CD4-positive, alpha-beta memory T cell (primary cell): ENCODE measurements at places on chromosomes 7 and 10.

DNA sequence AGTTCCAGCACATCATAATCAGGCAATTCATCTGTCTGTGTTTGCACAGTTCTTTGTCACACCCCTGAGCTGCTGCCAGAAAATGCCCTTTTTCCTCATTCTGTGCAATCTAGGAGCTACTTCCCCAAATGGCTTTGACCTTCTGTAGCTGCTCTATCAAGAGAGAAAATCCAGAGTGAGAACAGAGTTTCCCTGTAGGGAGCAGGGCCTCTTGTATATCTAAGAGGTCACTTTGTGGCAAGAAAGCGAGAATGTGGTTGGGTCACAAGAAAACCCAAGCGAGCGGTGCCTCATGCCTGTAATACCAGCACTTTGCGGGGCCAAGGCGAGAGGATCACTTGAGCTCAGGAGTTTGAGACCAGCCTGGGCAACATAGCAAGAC lies 24.3 kb downstream of the SLC29A3 start:
- no peak for DNase-seq

DNA sequence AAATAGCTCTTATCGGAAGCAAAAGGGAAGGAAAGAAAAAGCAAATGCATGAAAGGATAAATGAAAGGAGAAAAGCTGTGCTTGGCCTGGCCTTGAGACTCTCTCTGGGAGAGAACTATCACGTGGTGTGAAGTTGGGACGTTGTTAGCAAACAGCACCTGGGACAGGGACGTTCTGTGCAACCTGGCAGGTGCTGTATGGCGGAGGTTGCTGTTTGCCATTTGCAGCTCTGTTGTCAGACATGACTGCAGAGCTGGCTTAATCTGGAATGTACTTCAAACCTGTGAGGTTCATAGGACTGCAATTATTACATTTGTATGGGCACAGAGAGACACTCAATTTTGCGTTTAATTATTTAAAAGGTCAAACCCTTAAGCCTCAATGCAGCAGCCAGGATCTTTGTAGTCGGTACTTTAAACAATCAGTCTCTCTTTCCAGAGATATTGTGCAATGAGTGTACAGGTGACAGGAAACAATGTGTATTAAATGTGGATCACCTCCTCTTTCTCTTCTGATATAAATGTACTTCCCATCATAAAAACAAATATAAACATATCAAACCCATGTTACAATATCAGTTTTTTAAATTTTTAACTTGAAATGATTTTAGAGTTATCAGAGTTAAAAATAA lies 800.5 kb upstream of the KCND2 start:
- no peak for DNase-seq

GRCh38 chr7:16356301-16356958 lies 64.9 kb downstream of the CRPPA start:
- no peak for DNase-seq

- no peak for DNase-seq
These were observed 45.9 kb upstream of the PRKG1 start for GRCh38 chr10:51028420-51028819.

DNA sequence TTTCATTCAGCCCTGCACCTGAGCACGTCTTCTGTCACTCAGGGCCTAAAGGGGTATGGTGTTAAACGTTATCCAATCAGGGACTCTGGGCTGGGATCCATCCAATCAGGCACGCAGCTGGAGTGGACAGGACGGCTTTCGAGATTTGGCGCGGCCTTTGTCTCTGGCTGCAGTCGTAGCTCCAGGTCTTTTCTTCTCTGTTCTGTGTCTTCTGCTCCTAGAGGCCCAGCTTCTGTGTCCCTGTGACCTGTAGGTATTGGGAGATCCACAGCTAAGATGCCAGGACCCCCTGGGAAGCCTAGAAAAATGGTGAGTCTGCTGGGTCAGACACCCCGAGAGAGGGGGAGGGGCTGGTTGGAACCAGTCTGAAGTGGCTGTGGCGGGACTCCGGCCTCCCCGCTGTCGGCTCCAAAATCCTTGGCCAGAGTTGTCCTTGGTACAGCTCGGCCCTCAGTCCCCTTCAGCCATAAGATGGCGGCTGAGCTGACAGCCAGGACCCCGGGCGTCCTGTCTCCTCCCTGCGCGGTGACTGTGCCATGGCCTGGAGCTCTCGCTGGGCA lies 11.7 kb upstream of the ZNF680 start:
- no peak for DNase-seq

DNA sequence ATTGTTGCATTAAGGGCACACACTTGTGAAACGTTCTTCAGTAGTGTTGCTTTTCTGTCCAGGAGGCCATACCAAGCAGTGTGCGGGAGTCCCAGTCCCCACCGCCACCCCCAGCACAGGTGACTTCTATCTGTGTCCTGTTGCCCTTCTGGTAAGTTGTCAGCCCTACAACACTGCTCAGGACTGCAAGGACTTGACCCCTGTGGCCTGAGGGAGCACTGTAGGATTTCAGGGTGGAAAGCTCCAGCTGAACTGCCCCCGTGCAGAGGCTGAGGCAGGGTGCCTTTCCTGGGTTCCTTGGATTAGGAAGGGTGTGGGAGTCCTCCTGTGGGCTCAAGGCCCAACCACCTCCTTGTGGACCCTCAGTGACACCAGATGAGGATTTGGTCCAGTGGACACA lies 26.8 kb upstream of the ZNF488 start:
- DNase-seq: no peak

GRCh38 chr10:132390170-132390920 lies 6.7 kb upstream of the PWWP2B start:
- no peak for DNase-seq

DNA sequence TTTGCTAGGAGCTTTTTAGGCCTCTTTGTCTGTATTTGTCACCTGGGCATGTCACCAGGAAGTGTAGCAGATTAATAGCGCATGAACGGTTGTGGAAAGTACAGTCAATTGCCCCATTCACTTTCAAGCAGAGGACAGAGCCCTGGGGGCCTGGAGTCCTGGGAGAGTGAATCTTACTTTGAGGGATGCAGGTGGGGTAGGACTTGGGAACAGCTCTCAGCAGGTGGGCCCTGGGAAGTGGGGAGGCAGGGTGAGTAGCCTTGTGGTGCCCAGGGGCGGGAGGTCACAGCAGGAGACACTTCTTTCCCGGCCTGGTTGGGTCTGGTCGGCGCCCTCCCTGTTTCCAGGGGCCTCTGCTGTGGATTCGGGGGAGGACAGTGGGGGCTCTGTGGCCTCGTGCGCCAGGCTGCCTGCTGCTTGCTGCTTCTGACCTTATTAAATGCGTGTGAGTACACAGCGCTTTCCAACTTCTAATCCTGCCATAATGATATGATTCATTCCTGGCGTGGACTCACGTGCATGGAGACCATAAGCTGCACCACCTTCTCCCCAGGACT lies 51.6 kb upstream of the AQP1 start:
- no peak for DNase-seq

- DNase-seq: no peak
These were observed 987 bp upstream of the EXOC6 start for GRCh38 chr10:92847202-92847864.

GRCh38 chr10:110773693-110774068 lies 98.0 kb upstream of the PDCD4 start:
- no peak for DNase-seq

DNA sequence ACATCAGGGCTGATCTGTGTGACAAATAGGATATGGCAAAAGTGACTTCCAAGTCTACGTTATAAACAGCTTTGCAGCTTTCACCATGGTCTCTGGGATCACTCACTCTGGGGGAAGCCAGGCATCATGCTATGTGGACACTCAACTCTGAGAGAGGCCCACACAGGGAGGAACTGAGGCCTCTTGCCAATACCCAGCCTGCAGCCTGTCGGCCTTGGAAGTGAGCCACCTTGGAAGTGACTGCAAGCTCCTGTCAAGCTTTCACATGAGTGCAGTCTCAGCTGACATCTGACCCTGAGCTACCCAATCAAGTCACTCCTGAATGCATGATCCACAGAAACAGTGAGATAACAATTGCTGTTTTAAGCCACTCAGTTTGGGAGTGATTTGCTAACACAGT lies 56.5 kb downstream of the MMRN2 start:
- no peak for DNase-seq

DNA sequence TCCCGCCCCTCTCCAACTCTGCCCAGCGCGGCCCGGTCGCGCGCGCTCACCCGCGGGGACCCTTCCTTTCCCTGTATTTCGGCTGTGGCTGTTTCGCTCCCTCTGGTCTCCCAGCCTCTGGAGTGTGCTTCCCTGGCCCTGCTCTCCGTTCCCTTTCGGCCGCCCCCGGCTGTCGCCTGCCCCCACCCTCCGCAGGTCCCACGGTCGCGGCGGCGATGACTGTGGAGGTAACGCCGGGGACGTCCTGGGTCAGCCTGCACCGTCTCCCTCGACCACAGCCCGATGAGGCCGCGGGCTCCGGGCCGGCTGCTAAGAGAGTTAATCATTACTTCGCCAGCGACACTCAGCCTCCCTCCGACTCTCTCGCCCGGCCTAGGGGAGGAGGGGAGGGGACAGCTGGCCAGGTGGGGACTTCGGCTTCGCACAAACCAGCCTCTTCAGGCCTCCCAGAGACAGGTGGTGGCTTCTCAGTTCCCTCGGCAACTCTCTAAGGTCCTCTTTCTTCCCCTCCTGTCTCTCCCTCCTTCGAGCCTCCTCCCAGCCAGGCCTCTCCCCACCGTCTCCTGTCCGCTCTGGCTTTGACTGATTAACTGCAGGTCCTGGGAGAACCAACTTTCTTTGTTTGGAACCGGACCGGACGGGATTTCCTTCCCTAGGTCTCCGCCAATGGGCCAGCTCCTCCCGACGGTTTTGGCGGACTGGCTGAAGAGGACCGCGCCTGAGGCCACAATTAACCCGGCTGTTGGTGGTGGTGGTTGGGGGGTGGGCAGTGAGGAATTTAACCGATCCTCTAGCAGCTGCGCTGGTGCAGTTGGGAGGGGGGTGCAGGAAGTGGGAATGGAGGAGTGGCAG lies 5.6 kb upstream of the PAX2 start:
- no peak for DNase-seq

DNA sequence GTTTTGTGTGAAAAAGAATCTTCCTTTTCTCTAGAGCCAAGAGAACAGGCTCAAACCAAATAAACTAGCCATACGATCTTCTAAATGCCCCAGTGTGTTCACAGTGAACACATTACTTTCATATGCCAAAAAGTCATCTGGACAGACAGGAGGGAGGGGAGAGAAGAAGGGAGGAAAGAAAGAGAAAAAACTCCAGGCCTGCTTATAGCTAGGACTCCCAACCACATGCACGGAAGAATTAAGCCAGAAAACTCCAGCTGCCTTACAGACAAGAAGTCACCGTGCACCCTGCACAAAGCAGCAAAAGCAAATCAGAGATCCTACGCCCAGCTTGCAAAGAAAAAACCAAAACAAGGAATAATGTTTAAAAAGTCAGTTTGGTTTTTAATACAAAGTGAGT lies 34.3 kb downstream of the SNX8 start:
- DNase-seq: no peak

DNA sequence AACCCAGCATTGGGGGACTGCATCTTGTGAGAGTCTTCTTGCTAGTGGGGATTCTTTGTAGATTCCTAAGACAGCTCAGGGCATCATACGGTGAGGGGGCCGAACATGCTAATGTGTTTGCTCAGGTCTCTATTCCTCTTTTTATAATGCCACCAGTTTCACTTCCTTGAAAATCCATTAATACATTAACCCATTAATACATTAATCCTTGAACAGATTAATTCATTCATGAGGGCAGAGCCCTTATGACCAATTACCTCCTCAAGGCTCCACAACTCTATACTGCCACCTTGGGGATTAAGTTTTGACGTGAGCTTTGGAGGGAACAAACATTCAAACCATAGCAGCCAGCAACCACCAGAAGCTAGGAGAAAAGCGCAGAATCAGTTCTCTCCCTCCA lies 67.2 kb upstream of the POT1 start:
- no peak for DNase-seq

DNA sequence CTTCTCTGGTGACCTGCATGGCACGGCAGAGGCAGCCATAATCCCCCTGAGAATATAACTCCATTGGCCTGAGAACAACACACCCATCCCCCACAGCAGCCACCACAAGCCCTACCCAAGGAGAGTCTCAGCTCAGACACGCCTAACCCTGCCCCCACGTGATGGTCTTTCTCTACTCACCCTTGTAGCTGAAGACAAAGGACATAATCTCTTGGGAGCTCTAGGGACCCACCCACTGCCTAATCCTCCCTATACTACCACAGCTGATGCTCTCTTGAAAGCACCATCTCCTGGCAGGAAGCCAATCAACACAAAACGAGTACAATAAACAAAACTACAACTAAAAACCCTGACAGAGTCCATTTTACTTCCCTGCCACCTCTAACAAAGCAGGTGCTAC lies 30.7 kb upstream of the HPSE2 start:
- DNase-seq: no peak

DNA sequence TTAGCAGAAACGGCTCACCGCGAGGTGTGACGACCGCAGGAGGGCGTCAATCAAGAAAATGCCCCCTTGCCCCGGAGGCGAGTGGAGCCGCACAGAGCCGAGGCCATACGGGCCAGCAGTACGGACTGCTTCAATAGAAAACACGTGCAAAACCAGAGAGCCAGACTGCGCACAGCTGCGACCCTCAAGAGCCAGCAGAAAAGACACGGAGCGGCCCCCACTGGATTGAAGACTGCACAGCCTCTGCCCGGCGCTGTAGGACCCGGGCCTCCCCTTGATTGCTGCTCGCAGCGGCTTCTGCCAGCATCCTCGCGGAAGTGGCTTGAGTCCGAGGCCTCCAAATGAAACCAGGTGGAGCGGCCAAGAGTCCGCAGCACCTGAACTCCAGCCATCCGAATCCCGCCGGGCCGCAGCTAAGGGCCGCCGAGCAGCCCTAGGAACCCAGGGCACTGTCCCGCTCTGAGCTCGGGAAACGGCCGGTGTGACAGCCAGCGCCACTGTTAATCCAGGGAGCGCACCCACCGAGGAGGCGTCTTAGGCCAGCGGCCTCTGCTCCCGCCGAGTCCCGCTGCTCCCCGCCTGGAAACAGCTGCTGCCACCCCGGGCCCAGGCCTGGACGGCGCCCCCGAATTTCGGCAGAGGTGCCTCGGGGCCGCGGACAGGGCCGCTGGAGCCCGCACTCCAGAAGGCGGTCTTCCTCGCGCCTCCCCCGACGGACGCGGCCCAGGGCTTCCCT lies 660 bp upstream of the HHEX start:
- no peak for DNase-seq

DNA sequence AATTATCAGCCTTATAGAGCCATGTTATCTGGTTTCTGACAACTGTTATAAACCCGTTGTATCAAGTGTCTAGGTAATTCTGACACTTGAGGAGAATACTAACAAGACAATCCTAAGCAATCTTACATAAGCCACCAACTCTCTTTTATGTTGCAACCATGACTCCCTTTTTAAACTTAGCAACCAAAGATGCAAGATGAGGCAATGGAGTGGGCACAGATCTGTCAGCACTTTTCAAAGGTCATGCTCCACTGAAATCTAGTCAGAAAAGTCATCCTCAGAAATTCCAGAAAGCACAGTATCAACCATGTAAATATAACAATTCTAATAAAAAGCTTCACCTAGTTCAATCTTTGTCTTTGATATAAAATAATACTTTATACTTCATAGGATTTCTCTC lies 77.0 kb upstream of the SEMA3A start:
- DNase-seq: no peak

DNA sequence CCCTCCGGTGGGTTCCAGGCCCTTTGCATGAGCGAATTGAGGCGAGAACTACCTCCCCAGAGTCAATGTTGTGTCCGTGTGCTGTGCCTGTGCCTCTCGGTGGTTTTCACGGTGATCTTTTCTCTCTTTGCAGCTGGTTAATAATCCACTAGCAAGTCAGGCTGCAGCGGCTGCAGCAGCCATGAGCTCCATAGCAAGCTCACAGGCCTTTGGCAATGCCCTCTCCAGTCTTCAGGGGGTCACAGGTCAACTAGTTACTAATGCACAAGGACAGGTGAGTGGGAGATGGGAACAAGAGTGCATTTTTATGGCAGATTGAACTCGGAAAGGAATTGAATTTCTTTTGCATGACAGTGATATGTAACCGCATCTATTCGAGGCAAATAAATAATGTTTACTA lies 159.7 kb upstream of the YAE1 start:
- no peak for DNase-seq
